Stimulated activated CD8-positive, alpha-beta memory T cell treated with anti-CD3 and anti-CD28 coated beads, Interleukin-2, amount 100 ng/mL, for 1 hour (primary cell): ENCODE measurements at places on chromosomes 16 and 17.

DNA sequence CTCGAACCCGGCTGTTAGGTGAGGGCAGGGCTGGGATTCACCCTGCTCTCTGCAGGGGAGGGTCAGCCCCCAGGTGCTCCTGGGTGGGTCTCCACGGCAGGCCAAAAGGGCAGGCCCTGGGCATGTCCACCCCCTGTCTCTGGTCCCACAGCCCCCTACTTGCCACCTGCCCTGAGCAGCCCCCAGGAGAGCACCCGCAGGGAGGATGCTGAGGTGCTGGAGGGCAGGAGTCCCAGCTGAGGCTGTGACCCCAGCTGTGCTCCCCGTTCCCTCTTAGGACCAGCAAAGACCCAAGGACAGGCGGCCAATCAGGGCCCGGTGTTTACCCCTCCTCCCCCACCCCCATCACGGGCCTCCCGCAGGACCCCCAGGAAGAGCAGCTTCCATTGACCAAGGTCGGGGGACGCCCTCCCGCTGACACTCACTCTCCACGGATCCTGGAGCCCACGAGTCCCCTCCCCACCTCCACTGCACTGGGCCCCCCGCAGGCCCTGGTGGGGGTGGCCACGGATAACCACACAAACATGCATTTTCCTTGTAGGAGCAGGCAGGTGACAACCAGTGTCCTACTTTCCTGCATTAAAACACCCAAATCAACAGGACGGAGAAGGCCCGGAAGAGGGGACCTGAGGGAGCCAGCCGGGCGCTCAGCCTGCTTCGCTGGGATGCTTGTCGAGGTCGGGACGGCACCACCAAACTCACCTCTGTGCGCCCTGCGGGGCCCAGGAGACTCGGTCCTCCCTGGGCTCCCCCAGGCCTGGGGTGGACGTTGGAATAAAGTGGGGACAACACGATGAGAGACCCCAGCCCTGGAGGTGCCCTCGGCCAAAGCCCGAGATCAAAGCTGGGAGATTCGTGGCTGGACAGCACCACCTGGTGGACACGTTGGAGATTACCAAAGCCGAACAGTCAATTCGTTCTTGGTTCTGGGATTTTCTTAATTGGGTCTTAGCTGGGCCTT is 22.5 kb upstream of the ENPP7 start:
- peak; percentile 27 for DNase-seq

DNA sequence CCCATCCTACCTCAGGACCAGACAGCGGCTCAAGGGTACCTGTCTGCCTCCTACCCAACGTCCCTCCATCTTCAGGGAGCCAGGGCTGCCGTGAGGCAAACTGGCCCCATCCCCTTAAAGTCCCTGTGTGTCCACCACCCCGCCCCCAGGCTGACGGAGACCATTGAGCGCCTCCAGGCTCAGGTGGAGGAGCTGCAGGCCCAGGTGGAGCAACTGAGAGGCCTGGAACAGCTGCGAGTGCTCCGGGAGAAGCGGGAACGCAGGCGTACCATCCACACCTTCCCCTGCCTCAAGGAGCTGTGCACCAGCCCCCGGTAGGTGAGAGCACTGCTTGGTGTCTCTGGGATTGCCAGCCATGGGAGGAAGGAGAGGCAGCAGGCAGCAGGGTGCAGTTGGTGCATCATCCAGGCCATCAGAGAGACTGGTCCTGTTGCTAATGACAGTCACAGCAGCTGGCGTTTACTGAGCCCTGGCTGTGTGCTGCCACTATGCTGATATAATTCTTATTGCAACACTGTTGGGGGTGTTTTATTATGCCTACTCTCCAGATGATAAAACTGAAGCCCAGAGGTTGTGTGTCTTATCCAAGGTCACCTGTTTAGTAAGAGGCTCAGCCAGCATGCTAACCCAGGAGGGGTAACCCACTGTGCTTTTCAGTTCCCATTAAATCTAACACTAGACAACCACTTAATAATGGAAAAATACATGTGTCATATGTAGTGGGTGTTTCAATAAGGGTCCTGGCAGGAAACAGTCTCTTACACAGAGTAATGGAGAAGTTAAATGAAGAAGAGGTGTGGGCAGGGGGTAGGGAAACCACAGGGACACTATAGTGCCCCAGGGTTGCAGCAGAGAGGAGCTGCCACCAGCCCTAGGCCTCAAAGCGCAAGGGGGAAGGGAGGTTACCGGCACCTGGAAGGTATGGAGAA is 10.3 kb upstream of the MRPL58 start:
- DNase-seq: no peak

DNA sequence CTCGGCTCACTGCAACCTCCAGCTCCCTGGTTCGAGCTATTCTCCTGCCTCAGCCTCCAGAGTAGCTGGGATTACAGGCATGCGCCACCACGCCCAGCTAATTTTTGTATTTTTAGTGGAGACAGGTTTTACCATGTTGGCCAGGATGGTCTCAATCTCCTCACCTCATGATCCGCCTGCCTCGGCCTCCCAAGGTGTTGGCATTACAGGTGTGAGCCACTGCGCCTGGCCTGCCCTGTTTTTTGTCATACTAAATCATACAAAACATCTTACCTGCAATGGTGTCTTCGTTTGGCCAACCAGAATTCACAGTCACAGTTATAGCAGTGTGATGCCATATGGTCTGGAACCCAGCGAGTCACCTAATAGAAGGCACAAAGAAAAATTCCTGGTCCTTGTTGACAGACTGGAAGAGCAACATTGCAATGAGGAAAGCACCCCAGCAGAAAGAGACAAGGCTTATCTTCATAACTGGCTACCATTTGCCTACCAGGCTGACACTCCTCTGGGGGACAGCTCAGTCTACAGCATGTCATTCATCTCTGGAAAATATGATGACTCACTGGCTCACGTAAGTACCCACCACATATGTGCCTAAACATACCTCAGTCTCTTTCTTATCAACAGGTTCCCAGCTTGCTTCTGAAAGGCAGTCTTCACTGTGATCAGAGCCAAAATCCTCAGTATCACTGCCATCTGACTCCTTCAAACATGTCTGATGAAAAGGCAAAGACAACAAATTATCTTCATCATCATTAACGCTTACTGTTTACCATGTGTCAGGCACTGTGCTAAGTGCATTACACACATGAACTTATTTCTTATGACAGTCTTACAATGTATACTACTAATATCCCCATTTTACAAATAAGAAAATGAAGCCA is 4.3 kb upstream of the HSF5 start:
- DNase-seq: no peak

GRCh38 chr17:17783825-17784656 is 52.7 kb downstream of the SREBF1 start:
- no peak for DNase-seq

- no peak for DNase-seq
These were observed 27.6 kb downstream of the FCSK start for GRCh38 chr16:70481929-70482536.

DNA sequence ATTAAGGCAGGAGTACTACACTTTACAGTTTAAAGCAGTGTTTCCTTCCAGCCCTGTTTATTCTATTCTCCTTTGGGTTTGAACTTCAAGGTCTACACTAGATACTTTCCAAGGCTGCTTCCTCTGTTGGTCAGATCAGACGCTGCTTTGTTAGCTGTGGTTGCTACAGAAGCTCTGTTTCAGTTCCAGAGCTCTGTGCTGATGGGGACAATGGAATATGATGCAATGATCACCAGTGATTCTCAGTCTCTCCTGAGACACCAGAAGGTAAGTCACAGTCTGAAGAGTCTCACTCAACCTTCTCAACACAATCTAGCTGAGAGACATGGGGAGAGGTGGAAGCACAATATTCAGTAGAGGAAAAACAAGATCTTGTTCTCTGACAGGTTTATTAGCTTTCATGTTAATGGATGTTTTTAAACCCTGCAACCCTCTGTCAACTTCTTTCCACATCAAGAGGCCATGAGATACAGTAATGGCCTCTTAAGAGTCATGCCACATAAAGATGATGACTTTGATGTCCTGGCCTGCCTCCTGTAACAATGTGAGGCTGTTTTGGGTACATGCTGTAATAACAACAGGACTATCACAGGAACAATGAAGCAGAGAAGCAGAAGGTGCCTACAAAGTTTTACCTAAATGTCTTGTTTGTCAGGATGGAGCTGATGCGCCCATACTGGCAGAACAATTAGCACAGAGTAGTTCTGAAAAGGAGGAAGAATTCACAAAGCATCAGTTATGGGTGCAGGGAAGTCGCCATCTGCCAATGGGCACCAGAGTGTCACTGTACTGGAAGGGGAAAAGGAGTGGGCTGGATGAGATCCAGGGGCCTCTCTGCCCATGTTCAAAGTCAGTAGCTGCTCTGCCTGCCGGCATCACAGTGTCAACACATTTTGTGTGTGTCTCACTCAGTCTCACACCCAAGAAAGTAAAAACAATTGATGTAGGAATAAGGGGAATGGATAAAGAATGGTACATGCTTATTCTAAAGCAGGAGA is 33.4 kb downstream of the PSME3IP1 start:
- no peak for DNase-seq

GRCh38 chr16:81588326-81589081 is 143.9 kb downstream of the CMIP start:
- DNase-seq: no peak

DNA sequence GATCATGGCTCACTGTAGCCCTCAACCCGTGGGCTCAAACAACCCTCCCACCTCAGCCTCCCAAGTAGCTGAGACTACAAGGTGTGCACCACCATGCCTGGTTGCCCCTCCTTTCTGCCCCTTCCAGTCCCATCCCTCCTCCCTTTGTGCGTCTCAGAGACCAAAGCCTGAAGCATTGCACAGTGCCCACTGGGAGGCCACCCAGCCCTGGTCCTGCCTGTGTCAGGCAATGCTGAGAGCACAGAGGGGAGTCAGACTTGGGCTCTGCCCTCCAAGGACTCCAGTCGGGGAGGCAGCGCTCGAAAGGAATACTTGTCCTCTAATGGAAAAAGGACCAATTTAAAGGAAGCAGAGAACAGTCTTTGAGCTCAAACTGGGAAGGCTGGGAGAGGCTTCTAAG is 20.4 kb downstream of the RAI1 start:
- DNase-seq: no peak

DNA sequence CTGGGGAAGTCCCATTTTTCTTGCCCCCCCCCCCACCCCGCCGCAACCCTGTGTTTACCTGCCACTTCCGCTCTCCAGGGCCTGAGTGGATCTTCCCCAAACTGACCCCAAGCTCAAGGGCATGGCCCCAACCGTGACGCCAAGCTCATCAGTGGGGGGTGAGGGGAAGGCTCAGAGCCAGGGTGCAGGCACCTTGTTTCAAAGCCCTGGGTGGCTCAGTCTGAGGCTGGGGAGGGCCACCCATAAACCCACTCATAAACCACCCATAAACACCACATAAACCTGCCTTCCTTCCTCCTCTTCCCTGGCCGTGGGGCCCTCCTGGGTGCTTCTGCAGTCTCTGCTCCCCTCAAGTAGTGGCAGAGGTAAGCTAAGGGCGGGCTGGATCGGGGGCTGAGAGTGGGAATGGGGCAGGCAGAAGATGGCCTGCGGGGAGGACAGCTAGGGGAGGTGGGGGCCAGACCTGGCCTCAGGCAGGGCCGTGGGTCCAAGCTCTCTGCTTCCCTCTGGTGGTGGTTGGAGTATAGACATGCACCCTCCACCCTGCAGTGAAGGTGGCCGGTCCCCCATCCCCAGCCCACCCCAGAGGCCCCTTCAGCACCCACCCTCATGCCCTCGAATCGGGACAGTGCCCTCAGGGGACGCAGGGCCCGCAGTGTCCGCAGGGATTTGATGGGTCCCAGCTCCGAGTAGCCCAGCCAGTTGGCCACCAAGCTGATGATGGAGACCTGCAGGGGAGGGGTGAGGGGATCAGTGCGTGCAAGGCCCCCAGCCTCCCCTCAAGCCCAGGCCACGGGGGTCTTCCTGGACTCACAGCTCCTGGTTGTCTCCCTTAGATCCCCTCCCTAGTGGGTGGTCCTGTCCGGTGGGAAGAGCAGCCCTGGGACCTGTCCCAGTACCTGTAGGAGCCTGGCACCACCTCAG is 14.6 kb upstream of the CD79B start:
- no peak for DNase-seq
